ENCODE measurements at places on chromosomes 5 and 9. TPM values are rescaled to one million over a fixed set of nuclear protein-coding genes. Genes with fewer than 3 reads are reported as not detected.

The AGTPBP1 gene
- total RNA-seq: 9.1 TPM

GRCh38 chr9:34171753-34172535 is 6.9 kb upstream of the UBAP1 start:
- peak; percentile 49 for DNase-seq

GRCh38 chr5:172455087-172455381 is 709 bp upstream of the SH3PXD2B start:
- DNase-seq: no peak

DNA sequence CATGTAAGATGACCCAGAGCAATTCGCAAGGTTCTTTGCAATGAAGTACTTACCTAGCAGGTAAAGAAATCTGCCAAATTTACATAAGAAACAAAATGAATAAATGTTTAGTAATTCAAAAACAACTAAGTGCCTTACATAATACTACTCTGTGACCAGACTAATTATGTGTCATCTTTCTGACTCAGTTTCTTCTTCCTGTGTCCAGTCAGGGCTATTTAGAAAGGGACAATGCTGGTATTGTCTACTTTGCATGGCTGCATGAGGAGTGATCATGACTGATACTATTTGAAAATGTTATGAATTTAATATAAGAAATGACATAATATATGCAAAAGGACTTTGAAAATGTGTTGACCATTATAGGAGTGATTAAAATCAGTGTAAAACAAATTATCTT is 210.0 kb downstream of the TMEM161B start:
- DNase-seq: no peak

GRCh38 chr5:117235786-117236185 is 661.2 kb upstream of the SEMA6A start:
- DNase-seq: no peak

The TRIP13 gene
- total RNA-seq: 0.69 TPM

- peak; percentile 8 for DNase-seq
Observed at GRCh38 chr5:132232465-132232864, 4.8 kb upstream of the P4HA2 start.

DNA sequence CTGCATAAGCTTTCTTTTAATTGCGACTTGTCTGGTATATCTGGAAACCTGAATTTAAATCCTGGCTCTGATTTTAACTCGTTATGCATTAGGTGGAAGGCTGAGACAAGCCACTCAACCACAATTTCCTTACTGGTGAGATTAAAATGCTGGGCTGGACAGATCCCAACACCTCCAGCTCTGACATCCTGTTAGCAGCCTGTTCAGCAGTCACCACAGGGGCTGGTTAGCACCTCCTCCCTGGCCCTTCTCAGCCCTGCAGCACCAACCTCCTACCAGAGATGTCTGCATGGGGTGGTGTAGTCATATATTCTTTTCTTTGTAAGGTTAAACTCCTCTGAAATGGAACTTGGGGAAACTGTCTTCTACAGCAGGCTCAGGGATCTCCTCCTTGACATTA is 156.5 kb upstream of the NFIL3 start:
- no peak for DNase-seq

- DNase-seq: no peak
Observed at GRCh38 chr5:148976569-148977381, 86.1 kb downstream of the SH3TC2 start.

DNA sequence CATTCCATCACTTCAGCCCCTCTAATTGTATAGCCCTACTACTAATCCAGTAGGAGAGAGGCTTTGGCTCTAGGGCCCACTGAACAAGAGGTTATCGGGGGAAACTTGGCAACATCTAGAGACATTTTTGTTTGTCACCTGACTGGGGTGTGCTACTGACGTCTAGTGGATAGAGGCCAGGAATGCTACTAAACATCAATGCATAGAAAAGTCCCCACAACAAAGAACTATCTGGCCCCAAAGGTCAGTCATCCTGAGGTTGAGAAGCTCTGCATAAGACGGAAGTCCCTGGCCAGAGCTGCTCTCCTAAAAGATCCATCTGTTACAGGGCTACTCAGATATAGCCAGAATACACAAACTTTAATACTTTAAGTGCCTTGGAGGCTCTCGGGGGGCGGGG is 570.6 kb upstream of the KLF4 start:
- DNase-seq: no peak

The TRIM41 gene
- total RNA-seq: 19.6 TPM

The IL7R gene
- total RNA-seq: 8.1 TPM

DNA sequence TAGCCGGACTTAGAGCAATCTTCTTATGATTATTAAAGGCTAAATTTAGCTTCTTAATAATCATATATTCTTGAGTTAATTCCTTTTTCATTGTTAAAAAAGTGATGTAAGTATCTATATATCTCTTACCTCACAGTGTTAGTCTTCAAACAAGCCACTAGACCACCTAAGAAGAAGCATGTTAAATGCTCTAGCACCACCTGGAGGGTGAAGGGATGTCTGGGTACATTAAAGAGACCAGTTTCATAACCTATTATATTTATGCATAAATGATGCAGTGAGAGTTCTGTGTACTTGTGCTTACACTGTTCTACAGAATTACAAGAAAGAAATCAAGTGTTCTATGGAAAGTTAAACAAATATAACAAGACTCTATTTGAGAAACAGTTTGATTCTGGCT is 55.9 kb upstream of the SLCO6A1 start:
- no peak for DNase-seq

The GLRA1 gene
- total RNA-seq: 0.53 TPM

The IL4 gene
- total RNA-seq: not detected

GRCh38 chr9:32394381-32395049 is 10.1 kb downstream of the ACO1 start:
- DNase-seq: no peak

The ANKRD31 gene
- total RNA-seq: 0.50 TPM

GRCh38 chr5:44046619-44047364 is 342.4 kb downstream of the FGF10 start:
- DNase-seq: no peak

The CDC20B gene
- not detected for total RNA-seq

GRCh38 chr5:172905346-172906140 is 53.7 kb upstream of the RPL26L1 start:
- DNase-seq: no peak

The RNF224 gene
- total RNA-seq: not detected

DNA sequence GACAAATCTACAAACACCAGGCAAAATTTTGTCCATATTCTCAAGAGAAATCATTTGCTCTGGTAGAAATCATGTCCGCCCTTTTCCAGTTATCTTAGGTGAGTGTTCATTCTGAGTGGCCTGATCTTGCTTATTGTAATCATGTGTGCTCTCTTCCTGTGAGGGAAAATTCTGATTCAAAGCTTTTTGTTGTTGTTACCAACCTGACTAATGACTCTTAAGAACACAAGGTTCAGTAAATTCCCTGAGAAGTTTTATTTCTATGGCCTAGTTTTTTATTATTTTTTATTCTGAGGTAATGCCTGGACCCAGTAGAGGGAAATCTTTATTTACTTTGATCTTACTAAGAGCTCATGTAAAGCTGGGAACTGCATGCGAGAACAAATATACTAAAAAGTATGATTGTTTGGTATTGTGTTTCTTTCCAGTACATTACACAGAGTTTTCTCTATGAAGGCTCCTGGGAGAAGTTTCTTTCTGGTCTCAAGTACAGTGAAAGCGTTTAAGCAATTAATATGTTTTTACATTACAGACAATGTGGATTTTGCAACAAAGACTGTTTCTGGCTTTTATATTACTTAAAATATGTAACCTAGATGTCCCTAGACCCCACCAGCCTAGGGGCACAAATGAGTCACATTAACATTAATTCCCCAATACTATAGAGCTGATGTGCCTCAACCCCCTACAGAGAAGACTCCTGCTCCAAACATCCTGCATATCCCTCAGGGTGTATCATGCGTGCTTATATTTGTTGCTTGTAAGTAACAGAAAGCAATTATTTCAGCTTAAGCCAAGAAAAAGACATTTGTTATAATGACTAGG is 138.1 kb downstream of the TMEM167A start:
- no peak for DNase-seq

- DNase-seq: no peak
Observed at GRCh38 chr5:174387448-174387847, 336.9 kb upstream of the MSX2 start.

The ARAP3 gene
- 6.5 TPM for total RNA-seq

The IFNA2 gene
- not detected for total RNA-seq

DNA sequence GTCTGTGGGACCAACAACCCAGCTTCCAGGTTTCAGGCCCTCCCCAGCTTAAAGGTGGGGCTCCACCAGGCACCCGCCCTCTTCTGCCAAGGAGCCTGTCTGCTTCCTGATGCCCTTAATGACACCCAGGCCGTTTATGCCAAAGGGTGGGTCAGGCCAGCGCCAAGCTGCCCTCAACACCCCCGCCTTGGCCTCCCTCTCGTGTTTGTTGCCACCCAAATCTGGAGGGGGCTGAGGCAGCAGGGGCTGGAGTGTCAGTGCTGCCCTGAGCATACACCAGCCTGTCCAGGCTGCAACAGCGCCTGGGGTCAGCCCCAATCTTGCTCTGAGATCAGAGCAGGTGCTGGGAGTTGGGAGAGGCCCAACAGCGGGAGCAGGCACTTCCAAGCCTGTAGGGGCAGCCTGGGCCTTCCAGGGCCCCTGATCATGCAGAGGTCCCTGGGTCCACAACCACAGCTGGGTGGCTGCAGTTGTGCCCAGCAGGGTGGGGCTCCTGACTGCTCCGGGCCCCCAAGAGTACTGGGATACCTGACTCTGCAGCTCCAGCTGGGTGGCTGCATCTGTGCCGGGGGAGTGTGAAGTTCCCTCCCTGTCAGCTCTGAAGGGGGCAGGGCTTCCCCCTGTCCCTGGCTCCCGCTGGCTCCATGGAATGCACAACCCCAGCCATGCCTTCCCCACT is 34.5 kb upstream of the TYRP1 start:
- no peak for DNase-seq

- no peak for DNase-seq
Observed at GRCh38 chr5:9380109-9380508, 165.8 kb downstream of the SEMA5A start.

DNA sequence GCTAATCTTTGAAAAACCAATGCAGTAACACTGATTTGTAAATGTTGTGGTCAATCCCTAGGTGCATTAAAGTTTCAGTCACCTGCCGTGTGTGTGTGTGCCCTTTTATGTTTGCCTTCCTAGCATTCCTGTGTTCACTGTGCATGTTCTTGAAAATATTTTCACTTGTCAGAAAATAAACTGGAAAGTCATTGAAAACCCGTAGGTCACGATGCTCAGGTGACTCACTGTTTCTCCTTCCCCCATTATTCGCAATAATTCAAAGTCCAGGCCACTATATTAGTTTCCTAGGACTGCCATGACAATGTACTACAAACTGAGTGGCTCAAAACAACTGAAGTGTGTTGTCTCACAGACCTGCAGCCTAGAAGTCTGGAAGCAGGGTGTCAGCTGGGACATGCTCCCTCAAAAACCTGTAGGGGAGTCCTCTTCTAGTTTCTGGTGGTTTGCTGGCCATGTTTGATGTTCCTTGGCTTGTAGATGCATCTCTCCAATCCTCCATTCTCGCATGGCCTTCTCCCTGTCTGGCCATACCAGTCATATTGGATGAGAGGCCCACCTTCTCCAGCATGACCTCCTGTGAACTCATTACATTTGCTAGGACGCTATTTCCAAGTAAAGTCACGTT is 29.3 kb downstream of the MARVELD2 start:
- no peak for DNase-seq

GRCh38 chr9:100352201-100352726 is 478 bp downstream of the TEX10 start:
- peak; percentile 38 for DNase-seq

DNA sequence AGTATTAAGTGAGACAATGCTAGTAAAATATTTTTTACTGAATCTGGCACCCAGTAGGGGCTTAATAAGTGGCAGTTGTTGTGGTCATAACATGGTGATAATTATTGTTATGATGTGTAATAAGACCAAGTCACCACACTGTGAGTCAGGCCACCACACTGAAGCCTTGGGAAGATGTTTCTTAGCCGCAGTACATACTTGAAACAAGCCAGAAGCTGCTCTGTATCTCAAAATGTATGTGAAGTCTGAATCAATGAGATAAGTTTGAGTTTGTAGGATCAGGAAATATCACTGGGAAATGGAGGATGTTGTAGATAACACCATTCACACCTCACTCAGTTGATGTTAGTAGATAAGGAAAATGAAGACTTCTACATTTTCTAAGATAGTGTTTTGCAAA is 51.3 kb upstream of the PTPN3 start:
- DNase-seq: no peak

The WDR38 gene
- not detected for total RNA-seq

DNA sequence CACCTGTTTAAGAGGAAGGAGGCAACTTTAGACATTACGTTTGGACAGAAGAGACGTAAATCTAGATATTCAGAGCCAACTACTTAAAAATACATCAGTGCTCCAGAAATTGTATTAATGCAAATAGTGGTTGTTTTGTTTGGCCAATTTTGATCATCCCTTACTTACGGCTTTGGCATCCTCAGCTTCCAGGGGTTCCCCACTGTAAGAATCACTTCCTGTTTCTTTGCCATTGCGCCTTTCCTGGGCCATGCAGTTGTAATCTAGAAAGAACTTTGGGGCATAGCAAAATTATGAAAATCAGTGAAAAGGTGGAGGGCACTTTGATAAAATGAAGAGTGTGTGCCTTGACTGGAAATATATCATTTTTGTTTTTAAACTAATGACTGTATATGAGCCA is 537.2 kb upstream of the TLE4 start:
- DNase-seq: no peak

GRCh38 chr9:1208157-1208556 is 158.0 kb downstream of the DMRT2 start:
- DNase-seq: no peak

DNA sequence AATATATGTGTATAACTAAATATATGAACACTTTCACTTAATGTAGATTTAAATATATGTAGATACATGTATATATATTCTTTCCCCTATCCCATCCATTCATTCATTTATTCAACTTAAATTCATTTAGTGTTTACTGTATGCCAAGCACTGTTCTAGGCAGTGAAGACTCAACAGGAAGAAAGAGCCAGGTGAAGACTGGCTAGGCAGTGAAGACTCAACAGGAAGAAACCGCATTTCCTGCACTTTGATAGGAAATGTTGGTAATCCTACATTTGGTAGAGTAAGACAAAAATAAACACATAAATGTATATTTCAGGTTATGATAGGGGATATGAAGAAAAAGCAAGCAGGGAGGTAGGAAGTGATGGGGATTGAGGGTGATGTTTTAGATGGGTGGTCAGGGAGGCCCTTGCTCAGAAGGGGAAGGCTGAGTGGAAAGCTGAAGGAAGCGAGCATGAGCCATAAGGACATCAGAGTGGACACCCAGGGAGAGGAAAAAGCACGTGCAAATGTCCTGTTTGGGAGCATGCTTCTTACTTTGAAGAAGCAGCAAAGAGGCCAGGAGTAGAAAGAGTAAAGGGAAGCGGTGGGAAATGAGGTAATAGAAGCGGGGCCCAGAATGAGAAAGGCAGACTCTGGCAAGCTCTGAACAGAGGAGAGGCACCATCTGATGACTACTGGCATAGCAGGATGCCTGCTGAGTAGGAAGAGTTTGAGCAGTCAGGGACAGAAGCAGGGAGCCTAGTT is 227.8 kb upstream of the MAP3K1 start:
- no peak for DNase-seq

GRCh38 chr9:124969401-124969800 is 28.5 kb upstream of the GOLGA1 start:
- DNase-seq: no peak

Measured in adrenal gland (tissue), 19 donors.